NCI-H187 (cell line): ENCODE measurements at places on chromosomes 4 and X.

- no peak for DNase-seq
Measured at GRCh38 chr4:56308384-56308783, 78.9 kb downstream of the AASDH start.

- DNase-seq, result no peak
Measured at GRCh38 chr4:86036736-86037135, 323.1 kb downstream of the MAPK10 start.

GRCh38 chr4:81217779-81218178, 2.8 kb upstream of the PRKG2 start:
- no peak for DNase-seq

- no peak for DNase-seq
Measured at GRCh38 chr4:75251547-75251946, 262.7 kb downstream of the RCHY1 start.

DNA sequence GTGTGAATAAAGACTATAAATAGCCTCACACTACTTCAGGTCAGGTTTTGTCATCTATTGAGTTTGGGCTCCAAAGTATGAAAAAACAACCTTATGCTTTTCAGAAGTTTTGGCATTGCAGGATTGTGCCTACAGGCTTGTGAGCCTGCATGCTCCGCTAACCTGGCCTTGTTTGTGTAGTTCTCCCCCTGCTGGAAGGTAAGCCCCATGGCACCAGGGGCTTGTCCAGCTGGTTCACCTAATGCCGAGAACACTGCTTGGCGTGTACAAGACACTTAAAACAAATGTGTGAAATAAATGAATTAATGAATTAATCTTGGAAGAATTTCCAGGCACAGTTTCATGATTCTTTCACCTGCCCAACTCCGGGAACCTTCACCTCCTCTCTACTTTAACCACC, 1.8 kb upstream of the HSD17B10 start:
- DNase-seq, result no peak

DNA sequence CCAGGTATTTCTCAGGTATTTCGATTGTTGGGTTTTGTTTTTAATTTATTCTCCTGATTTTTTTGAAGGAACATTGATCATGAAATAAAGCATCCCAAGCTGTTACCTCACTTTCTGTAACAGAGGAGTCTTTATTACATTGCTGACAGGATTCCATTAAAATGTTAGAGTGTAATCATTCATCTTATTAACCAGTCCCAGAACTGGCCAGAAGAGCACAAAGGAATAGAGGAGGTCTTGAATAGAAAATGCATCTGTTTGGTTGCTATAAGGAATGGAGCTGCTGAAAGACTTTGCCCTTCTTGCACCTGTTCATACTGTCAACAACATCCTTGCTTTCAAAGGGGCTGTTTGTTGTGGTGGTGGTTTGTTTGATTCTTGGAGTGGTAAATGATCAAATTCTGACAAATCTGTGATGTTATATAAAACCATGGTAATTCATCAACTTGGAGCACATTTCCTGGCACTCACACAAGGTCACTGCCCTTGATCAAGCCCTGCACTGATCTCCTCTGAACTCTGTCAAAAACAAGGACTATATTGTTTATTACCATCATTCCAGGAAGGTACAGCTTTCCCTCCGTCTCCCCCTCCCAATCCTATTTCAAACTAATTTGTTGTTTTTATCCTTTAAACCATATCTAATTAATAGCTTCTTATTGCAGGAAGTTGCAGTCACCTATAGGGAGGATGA, 215.8 kb downstream of the PCDH19 start:
- DNase-seq, result no peak
